BE2C (cell line): ENCODE measurements at places on chromosomes 11 and 22.

GRCh38 chr11:44179173-44179572 lies 83.7 kb downstream of the EXT2 start:
- DNase-seq, result no peak

- no peak for DNase-seq
These were observed 5.1 kb downstream of the SHISAL1 start for GRCh38 chr22:44307509-44308169.

GRCh38 chr11:129705933-129706332 lies 109.7 kb upstream of the TMEM45B start:
- no peak for DNase-seq

GRCh38 chr22:42948294-42948693 lies 66.7 kb downstream of the PACSIN2 start:
- no peak for DNase-seq

DNA sequence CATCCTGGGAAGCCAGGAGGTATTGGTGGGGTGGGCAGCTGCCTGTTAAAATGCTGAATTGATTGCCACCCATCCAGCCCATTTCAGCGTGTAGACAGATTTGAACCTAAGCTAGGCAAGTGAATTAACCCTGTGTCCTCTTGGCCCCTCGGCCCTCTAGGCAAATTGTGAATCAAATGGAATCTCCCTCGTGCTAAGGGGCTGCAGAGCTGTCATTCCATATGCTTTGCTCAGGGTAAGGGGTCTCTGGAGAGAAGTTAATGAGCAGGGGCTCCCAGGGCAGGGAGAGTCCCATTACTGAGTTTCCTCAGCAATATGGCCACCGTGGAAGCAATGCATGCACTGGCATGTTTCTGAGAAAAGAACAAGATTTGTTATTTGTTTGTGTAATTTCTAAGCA lies 117.7 kb upstream of the RCN1 start:
- DNase-seq, result no peak

- no peak for DNase-seq
These were observed 15.7 kb downstream of the DUSP8 start for GRCh38 chr11:1556278-1556902.

- no peak for DNase-seq
These were observed 21.0 kb downstream of the TNRC6B start for GRCh38 chr22:40198733-40199132.

GRCh38 chr11:79931692-79932091 lies 490.9 kb upstream of the TENM4 start:
- DNase-seq, result no peak

- peak; percentile 68 for DNase-seq
These were observed at the start of gene RCN1 for GRCh38 chr11:32090545-32091370. Gene RCN1 (plus strand): TSS chr11:32091074. CDS start chr11:32091197, 123 bp downstream.

DNA sequence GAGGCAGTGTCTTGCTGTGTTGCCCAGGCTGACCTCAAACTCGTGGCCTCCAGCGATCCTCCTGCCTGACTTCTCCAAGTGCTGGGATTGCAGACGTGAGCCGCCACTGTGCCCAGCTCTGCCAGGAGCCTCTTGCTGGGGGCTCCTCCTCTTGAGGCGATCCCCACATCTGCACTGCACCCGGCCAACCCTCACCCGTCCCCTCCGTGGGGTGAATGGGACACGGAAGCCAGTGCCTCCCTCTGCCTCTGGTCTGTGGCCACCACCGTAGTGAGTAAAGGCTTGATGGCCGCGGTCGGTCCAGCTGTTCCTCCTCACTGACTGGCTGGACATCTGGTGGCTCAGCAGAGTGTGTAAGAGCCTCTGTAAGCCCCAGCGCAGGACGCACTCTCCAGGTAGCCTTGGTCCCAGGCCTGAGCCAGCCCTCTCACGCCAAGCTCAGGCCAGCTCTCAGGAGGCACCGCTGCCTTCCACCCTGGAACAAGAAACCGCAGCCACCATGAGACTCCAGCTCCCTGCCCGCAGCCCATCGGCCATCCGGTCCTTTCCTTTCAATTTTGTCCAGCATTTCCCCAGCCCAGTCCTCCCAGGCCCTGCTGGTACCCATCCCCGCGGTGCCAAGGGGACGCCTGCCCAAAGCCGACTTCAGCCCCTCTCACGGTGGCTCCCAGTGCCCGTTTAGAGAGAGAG lies 100.3 kb downstream of the BRD1 start:
- no peak for DNase-seq

GRCh38 chr22:48748113-48748859 lies 1079.4 kb downstream of the BRD1 start:
- DNase-seq, result no peak

- DNase-seq, result peak; percentile 42
These were observed 44.9 kb upstream of the ETS1 start for GRCh38 chr11:128632141-128632791.
